ENCODE measurements at places on chromosomes 6 and 20.

DNA sequence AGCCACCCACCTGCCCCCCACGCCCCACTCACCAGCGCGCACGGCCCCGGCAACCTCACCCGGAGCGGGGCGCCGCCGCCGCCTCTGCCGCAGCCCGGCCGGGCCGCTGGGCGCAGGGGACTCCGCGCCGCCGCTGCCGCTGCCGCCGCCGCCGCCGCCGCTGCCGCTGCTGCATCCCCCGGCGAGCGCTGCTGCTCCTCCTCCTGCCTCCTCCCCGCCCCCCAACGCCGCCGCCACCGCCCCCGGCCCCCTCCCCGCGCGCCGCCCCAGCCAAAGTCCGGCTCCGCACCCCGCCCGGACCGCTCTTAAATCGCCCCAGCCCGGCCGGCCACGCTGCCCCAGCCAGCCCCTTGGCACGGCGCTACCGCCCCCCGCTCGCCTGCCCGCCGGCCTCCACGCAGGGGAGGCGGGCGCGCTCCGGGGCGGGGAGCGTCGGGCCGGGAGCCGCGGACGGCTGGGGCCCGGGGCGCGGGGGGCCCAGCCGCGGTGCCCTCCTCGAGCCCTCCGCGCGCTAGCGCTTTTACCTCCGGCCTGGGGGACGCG, at the start of gene SULF2:
Gene SULF2 (minus strand): TSS at position 171 of the 543 bp plus-strand sequence. CDS start 28,118 bp downstream, outside the sequence.
- no peak for DNase-seq

- DNase-seq: no peak
These were observed 12.5 kb upstream of the HLA-DRA start for GRCh38 chr6:32427218-32427617.

DNA sequence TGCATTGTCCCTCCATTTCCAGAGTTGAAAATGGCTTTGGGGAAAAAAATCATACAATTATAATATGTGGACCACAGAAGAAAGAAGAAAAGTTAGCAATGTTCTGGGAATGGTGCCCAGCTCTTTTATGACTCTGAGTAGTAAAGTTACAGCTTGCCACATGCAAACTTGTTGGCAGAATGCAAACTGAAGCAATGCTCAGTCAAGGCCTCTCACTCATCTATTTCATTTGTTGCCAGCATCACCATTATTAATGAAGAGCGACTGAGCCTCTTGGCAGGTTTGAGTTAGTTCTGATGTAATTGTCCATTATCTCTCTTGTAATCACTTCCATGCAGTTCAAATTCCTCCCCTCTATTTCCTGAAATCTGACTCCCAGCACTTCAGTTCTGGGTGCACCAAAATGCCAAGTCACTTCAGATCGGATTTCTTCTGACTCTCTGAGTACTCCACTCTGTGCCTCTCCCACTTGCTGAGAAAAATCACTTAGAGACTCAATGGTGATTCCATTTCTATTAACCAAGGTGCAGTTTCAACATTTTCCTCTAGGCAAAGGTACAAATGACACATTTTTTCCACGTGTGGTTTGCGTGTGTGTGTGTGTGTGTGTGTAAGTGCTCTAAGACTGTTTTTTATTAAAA, 154.4 kb upstream of the STMND1 start:
- DNase-seq: no peak

GRCh38 chr6:3403238-3404173, 53.3 kb downstream of the SLC22A23 start:
- DNase-seq: no peak

GRCh38 chr20:44460795-44461141, 14.9 kb upstream of the TTPAL start:
- no peak for DNase-seq
